ENCODE measurements at places on chromosomes 13 and 19.

- peak; percentile 45 for DNase-seq
Measured at GRCh38 chr19:50486823-50487515, 10.3 kb upstream of the GARIN5A start.

GRCh38 chr19:8371011-8371804 is 7.3 kb downstream of the ANGPTL4 start:
- no peak for DNase-seq

- DNase-seq = no peak
Measured at GRCh38 chr19:38908911-38909310, 3.1 kb downstream of the CCER2 start.

- DNase-seq = no peak
Measured at GRCh38 chr19:21323000-21323399, 6.2 kb downstream of the ZNF708 start.

- DNase-seq = no peak
Measured at GRCh38 chr19:5824751-5825150, 14.8 kb downstream of the FUT6 start.

GRCh38 chr19:10091895-10092641 is 6.0 kb downstream of the SHFL start:
- DNase-seq = no peak

DNA sequence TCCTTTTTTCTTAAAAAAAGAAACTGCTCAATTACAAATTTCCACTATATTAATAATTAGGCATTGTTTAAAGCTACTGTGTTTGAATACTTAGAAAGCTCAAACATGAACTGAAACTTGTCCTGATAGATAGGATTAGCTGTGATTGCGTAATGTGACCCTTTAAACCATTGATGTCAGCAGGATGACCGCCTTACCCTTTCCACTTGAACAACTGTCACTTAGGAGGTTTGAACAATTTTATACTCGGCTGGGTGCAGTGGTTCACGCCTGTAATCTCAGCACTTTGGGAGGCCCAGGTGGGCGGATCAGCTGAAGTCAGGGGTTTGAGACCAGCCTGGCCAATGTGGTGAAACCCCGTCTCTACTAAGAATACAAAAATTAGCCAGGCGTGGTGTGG is 2.9 kb downstream of the LAMP1 start:
- DNase-seq = no peak

- no peak for DNase-seq
Measured at GRCh38 chr13:49292742-49293486, 45.2 kb downstream of the CDADC1 start.

DNA sequence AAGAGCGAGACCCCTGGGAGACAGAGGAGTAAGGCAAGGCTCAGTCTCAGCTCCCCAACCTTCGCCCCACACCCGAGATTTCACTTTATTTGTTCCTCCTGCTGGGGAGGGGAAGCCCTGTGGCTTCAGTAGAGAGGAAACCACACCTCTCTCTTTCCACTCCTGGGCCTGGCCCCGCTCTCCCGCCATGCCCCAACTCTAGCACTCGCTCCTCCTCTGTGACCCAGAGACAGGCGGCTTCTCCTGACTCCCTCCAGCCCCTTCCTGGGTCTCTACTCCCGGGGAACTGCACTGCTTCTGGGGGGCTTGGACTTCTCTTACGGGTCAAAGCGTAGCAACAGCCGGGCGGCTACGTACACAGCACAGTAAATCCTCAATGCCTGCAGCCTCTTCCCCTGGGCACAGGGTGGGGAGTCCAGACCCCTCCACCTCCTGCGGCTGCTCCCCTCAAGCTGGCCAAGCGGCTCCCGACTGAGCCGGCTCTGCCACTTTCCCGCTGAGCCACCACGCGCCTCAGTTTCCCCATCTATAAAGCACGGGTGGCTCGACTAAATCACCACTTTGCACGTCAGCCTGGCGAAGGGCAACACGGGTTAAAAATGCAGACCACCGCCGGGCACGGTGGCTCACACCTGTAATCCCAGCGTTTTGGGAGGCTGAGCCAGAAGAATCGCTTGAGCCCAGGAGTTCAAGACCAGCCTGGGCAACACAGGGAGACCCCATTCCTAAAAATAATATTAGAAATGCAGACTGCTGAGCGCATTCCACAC is 1.4 kb downstream of the RNF126 start:
- DNase-seq = peak; percentile 37

DNA sequence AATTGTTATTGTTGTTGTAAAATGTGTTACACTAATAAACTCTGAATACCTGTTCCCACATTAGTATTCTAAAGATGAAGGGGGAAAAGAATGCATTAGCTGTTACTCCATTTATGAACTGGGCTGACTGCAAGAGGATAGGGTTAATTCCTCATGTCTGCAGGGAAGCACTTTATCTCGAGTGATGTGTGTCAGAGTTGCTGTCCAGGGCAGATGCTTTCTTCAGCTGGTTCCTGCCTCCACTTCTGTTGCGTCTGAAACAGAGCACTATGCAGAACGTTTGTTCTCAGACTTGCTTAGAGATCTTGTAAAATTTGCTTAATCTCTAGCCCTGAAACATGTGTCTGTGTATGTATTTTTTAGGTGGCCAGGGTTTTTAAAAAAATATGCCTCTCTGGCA is 318.8 kb downstream of the SPRY2 start:
- DNase-seq = no peak

- DNase-seq = peak; percentile 39
Measured at GRCh38 chr13:110116072-110116487, 190.9 kb downstream of the COL4A1 start.

DNA sequence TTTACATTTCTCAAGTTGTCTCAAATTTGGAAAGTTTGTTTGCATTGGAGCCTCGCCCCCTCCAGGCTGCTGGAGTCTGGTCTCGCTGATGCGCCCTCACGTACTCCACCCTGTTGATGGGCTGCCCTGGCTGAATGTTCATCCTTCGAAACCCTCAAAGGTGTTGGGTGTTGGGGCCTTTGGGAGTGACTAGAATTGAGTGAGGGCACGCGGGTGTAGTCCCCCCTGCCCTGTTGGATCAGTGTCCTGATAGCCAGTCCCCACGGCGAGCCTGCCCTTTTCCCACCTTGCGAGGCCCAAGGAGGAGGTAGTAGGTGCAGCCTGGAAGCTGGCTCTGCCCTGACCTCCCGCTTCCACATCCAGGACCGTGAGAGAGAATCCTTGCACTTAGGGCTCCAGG is 14.8 kb downstream of the TFDP1 start:
- no peak for DNase-seq

GRCh38 chr13:42409075-42409474 is 137.1 kb downstream of the AKAP11 start:
- DNase-seq = no peak

- DNase-seq = no peak
Measured at GRCh38 chr13:66200555-66200954, 1029.6 kb downstream of the PCDH9 start.

DNA sequence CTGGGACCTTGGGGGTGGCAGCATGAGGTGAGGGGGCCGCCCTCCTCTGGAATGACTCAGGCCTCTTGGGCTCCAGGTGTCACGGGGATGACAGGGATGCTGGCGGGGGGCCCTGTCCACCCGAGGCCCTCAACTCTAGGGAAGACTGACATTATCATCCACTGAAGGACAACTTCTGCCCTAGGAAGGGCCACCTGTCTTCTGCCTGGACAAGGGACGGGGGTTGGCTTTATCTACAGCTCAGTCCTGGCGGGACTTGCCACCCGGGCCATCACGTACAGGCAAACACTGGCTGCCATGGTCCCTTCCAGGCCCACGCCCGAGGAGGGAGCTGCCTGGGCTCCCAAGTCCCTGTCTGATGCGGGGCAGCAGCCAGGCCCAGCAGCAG is 130.7 kb downstream of the STK24 start:
- DNase-seq = no peak

GRCh38 chr19:53507523-53508442 is 30.2 kb upstream of the ZNF331 start:
- DNase-seq = no peak

- DNase-seq = no peak
Measured at GRCh38 chr19:20287070-20287469, 120.1 kb downstream of the ZNF486 start.

- no peak for DNase-seq
Measured at GRCh38 chr13:44389876-44390275, 16.3 kb downstream of the SERP2 start.

DNA sequence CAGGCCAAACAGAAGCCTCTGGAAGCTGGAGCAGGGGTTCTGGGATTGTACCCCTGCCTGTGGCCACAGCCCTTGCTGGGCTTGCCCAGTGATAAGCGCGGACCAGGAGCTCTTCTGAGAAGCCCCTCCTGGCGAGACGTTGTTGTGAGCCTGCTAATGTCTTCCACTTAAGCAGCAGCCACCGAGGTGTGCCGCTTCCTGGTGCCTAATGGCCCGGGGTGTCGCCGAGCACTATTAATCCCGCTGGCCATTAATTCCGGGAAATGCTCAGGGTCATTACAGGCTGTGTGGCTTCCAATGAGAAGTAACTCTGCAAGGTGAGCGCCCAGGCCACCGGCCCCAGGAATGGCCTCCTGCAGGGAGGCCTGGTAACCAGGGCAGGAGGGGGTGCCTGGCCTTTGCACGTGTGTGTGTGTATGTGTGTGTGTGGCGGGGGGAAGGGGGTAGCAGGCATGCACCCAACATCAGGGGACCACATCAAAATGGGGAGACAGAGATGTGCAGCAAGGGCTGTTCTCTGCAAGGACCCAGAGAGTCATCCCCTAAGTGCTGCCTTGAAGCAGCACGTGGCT is 175.0 kb downstream of the URI1 start:
- DNase-seq = no peak

DNA sequence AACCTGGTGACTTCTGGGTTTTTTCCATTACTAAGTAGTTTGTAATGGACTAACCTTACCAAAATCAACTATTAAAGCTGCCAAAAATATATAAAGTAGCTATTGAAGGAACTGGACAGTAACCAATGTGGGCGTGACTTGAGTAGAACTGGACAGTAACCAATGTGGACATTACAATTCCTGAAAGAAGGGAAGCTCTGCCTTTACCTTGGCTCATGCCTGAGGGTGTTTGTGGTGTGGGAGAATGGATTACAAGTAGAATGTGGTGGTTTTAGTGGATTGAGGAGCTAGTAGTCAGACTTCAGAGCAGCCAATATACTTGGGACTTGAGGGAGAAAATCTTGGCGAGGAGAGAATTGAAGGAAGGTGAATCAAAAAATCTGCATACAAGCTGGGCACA is 17.5 kb downstream of the LRRC63 start:
- no peak for DNase-seq

GRCh38 chr19:31275068-31275334 is 74.2 kb downstream of the TSHZ3 start:
- DNase-seq = no peak

GRCh38 chr19:18013210-18014111 is 5.5 kb downstream of the ARRDC2 start:
- no peak for DNase-seq

- DNase-seq = no peak
Measured at GRCh38 chr19:7690779-7691258, 10.2 kb downstream of the TRAPPC5 start.

- DNase-seq = no peak
Measured at GRCh38 chr13:48278806-48279205, 24.7 kb upstream of the RB1 start.

DNA sequence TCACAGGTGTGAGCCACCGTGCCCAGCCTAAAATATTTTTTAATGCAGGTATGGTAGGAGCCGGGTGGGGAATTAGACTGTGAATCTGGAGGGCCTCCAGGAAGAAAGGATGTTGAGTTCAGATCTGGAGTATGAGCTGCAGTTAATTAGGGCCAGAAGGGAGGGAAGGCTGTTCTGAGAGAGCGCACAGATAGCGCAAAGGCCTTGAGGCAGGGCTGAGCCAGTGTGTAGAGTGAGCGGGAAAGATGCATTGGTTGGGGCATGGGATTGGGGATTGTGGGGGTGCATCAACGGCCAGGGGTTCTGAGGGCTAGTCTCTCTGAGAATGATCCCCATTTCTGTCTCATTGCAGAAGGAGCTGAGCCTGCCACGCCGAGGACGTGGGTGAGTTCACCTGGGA is 9.7 kb downstream of the MAST3 start:
- no peak for DNase-seq

GRCh38 chr19:48842789-48843162 is 6.5 kb upstream of the HSD17B14 start:
- no peak for DNase-seq

GRCh38 chr13:107554460-107554859 is 660.9 kb downstream of the LIG4 start:
- DNase-seq = no peak

DNA sequence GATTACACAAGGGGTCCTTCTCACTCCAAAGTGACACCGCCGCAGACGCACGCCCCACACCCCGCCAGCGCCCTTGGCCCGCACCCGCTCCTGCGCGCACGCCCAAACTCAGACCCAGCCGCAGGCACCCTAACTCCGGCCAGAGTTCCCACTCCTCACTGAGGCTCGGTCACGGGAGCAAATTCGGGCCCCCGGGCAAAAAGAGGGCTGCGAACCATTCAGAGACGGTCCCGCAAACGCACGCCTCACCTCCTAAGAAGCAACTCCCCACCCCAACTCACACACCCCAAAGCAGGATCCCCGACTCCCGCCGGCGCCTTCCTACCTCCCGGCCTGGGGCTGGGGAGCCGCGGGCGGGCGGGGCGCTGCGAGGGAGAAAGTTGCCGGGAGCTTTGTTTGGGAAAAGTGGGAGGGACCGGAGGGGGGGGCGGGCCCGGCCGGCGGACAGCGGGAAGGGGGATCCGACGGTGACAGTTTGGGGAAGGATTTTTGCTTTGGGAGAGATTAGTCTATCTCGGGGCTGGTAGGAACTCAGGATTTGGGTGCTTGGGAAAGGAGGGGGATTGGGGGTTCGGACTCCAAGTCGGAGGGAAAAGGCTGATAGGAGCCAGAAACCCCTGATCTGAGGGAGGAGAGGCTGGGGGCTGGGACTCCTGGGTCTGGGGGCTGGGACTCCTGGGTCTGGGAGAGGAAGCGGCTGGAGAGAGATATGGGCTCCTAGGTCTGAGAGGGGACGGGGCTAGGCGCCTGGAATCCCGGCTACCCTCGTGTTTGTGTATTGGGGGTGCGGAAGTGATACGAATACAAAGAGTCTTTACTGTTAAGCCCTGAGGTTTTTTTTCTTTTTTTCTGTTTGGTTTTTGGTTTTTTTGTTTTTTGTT is at the start of gene TEAD2:
Gene TEAD2 (minus strand): TSS at position 369 of the 881 bp plus-strand sequence. CDS start 2,341 bp downstream, outside the sequence.
- DNase-seq = no peak

All from stimulated activated CD8-positive, alpha-beta memory T cell treated with anti-CD3 and anti-CD28 coated beads, Interleukin-2, amount 100 ng/mL, for 48 hours (primary cell).